ENCODE measurements at places on chromosomes 16 and 17.

GRCh38 chr16:1536601-1537000 lies 3.1 kb downstream of the TMEM204 start:
- no peak for DNase-seq

DNA sequence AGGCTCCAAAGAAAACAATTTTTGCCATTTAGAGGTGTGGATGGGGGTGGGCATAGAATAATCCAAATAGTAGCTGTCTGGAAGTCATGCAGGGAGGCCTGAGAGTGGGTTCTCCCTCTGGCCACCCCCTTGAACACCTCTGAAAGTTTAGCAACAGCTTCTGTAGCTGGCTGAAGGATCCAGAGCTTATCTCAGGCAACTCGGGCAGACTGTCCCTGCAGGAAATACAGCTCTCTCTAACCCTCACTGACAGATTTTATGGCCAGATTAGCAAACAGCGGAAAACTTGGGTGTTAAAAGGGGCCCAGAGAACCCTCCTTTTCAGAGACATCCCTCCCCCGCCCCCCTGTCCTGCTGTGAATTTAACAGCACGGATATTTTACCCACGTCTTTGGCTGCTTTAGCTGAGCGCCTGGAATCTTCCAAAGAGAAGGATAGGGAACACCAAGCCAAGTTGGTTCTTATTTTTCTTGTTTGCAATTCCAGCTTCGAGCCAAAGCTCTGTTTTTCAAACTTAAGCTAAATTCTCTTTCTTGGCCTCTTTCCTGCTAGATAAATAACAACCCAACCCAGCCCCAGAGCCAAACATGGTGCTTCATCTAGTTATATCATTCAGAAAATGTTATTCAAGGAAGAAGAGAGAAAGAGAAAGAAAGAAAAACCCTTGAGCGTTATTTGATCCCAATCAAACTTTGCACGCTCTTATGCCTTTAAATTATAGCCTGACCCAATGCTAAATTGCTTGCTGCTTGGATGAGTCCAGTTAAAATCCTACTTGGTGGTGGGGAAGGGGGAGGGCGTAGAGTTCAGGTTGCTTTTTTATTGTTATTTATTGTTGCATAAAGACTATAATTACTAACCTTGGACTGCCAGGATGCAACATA lies 2.3 kb upstream of the HOXB2 start:
- no peak for DNase-seq

DNA sequence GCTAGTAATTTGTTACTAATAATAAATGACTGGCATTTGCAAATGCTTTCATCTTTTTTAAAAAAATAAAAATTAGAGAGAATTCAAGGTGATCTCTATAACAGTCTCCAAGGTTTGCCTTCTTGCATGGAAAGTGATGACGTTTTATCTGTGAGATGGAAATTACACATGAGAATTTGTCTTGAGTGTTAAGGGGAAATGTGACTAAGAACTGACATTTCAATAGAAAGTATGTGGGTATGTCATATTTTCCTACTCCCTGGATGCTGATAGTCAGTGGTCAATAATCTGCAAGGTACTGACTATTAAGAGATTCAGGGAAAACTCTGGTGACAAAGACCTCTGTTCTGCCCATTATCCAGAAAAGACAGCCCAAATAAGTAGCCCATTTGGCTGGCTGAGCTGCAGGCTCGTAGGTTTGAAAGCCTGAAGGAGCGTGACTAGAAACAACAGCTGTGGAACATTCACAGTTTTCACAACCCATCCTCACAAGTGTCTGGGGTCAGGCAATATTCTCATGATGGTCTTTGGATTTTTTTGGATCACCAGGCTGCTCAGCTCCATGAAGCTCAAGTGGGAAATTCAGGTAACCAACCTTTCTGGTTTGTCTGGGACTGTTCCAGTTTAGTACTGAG lies 49.7 kb upstream of the WSCD1 start:
- DNase-seq: no peak

- no peak for DNase-seq
These were observed 23.1 kb downstream of the LITAFD start for GRCh38 chr16:8905168-8905762.

GRCh38 chr17:48148854-48149786 lies 41.6 kb downstream of the SNX11 start:
- no peak for DNase-seq

- DNase-seq: no peak
These were observed 6.4 kb downstream of the LRRC3C start for GRCh38 chr17:39933912-39934311.

GRCh38 chr17:76504117-76504516 lies 2.9 kb upstream of the RHBDF2 start:
- no peak for DNase-seq

DNA sequence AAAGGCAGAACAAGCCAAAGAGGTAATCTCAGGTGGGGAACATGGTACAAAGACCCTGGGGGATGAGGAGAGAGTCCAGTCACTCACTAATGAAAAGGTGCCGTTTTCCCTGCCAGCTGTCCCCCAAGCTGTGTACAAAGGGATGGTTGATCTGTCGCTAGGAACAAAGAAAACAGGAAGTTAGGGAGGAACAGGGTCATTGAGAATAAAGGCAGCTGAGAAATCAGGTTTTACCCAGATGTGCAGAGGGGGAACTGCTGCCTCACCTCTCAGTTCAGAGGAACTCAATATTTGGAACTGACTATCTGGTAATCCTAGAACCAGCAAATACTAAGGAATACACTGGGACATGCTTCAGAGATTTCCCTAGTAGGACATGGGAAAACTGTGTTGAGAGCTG lies 1.5 kb downstream of the RSKR start:
- DNase-seq: no peak

GRCh38 chr17:82056729-82057621 lies 5.3 kb downstream of the GPS1 start:
- DNase-seq: no peak

GRCh38 chr17:60065136-60065535 lies 13.6 kb downstream of the HEATR6 start:
- DNase-seq: no peak

DNA sequence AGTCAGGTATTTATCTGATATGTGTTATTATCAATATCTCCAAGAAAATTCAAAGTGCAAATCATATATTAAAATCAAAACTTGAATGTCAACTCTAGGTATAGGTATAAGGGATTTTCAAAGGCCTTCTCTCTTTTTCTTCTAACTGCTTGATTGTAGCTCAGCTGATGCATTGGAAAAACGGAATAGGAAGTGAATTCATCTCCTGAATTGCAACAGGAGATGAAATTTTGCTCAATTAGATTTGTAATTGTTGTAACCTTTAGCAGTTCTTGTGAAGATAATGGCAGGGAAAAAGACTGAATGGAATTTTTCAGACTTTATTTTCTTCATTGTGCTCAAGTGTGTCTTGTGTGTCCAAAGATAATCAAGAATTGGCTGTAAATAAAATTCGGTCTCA lies 190.2 kb upstream of the KCNJ16 start:
- DNase-seq: no peak

- no peak for DNase-seq
These were observed 3.8 kb downstream of the SHISA6 start for GRCh38 chr17:11244776-11245175.

Data from stimulated activated naive CD4-positive, alpha-beta T cell treated with Interleukin-2 at 50 U/mL for 16 hours (primary cell).